ELR (cell line): ENCODE measurements at places on chromosomes 2 and 18.

DNA sequence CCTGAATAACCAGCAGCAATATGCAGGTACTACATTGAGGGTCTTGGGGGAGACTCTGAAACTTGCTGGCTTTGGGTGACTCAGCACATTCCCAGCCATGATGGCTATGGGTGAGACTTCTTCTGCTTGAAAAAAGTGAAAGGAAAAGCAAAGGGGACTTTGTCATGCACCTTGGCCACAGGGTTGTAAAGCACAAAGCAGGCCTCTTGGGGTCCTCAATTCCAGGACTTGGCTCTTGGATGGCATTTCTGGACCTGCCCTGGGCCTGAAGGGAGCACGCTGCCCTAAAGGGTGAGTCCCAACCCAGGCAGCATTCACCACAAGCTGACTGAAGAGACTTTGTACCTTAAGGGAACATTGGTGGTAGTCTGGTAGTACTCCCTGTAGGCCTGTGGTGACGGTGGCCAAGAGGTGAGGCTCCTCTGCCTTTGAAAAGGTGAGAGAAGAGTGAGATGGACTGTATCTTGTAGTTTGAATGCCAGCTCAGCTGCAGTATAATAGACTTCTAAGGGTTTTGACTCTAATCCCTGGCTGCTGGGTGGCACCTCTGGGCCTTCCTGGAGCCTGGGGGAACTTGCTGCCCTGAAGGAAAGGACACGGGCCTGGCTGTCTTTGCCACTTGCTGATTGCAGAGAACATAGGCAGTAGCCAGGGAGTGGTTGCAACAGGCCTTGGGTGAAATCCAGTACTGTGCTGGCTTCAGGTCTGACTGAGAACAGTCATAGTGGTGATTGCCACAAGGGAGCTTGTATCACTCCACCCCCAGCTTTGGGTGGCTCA is 36.5 kb upstream of the CYTIP start:
- DNase-seq = no peak

DNA sequence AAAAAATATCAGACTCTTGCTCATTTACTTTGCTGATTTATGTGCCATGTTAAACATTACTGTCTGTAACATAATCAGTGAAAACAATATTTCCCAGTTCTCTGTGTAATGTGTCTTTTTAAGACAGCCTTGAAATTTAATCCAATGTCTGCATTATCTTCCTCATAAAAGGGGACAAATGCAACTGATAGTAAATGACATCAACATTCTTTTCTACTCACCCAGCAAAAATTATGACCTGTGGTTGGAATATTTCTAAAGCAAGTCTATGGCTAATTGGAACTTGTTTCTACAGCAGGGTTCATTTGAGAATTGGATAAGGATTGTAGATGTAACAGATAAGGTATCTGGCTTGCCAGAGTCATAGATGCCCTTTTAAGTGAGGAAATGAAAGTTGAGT is 34.8 kb downstream of the C1D start:
- peak; percentile 49 for DNase-seq

DNA sequence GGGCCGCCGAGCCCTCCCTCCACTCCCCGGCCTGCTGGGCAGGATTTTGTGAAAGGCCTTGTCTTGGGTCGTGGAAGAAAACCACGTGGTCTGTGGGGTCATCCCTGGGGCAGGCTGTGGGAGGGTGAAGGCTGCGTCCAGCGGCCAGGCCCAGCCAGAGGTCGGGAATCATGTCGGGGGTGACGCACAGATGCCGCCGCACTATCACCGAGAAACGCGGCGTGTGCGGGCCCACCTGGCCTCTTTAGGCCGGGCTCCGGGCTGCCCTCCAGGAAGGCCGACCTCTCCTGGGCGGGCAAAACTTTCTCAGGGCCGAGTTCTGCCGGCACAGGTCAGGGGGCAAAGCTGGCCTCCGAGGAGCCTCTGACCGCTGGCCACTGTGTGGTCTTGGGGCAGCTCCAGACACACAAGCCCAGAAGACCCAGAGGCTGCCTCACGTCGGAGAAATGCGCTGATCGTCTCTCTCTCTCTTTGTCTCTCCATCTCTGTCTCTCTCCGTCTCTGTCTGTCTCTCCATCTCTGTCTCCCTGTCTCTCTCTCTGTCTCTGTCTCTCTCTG is 28.4 kb downstream of the NFATC1 start:
- no peak for DNase-seq

DNA sequence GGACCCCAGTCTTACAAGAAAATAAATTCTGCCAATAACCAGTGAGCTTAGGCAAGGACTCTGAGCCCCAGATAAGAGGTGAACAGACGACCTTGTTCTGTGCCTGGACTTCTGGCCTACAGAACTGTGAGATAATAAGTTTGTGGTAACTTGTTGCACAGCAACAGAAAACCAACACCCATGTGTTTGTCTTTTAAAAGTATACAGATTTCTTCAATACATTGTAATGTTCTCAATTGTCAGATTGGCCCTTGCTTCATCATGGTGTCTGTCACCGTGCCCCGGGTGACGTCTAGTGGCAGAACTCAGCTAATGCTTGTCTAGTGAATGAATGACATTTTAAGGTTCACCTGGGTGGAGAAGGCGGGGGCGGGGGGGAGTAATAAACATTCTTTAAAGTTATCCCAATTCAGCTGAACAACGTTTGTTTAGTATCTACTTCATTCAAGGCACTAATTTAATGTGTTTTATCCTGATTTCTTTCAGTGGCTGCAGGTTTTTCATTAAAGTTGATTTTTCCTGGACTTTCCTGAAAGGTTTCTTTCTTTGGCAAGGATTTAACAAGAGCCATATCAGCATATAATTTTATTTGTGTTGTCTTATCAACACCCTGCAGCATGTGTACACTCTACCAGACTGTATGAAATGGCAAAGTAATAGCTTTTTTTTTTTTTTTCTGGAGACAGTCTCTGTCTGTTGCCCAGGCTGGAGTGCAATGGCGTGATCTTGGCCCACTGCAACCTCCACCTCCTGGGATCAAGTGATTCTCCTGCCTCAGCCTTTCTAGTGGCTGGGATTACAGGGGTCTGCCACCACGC is 123.8 kb upstream of the DLX2 start:
- no peak for DNase-seq

DNA sequence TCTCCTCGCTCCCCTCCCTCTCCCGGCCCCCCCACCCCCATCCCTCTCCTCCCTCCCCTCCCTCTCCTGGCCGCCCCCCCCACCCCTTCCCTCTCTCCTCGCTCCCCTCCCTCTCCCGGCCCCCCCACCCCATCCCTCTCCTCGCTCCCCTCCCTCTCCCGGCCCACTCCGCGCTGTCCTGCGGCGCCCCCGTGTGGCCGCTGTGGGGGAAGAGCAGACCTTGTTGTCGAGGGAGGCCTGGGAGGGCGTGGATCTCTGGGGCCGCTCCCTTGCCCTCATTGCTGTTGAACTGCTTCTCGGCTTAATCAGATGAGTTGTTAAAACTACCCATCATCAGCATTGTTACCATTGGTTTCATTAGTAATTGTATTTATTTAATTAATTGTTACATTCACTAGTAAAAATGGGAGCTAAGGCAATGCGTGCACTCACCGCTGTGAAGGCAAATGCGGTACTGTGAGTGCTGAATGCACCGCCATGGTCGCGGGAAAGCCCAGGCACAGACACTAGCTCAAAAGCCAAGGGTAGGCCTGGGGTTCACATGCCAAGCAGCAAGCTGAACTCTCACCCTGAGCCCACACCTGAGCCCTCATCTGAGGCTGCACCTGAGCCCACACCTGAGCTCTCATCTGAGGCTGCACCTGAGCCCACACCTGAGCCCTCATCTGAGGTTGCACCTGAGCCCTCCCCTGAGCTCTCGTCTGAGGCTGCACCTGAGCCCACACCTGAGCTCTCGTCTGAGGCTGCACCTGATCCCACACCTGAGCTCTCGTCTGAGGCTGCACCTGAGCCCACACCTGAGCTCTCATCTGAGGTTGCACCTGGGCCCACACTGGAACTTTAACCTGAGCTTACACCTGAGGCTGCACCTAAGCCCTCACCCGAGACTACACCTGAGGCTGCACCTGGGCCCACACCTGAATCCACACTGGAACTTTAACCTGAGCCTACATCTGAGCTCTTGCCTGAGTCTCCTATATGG is 8.8 kb downstream of the RTP5 start:
- peak; percentile 75 for DNase-seq

DNA sequence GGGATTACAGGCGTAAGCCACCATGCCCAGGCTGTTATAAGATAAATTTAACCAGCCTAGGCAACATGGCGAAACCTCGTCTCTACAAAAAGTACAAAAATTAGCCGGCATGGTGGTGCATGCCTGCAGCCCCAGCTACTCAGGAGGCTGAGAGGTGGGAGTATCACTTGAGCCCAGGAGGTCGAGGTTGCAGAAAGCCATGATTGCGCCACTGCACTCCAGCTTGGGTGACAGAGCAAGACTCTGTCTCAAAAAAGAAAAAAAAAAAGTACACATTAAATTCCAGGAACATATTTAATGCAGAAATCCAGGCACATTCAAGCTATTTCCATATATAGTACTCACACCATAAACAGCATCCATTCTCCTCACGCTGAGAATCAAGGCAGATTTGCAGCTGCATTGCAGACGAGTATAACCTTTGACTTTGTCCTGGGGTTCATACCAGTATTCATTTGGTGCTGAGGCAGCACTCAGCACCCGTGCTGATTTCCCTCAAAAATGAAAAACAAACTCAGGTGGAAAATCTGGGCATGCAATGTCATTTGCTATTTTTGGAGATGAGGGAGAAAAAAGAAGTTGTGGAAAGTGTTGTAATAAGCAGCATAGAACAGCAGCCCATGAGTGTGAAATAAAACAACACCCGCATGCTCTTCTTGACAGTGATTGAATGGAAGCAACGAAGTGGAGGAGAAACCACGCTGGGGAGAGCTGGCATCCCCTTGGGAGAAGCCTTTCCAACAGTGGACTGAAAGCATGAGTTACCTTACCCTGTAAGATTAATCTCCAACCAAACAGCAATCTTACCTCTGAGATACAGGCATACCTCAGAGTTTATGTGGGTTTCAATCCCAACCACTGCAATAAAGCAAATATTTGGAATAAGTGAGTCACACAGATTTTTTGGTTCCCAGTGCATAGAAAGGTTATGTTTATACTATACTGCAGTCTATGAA is 46.8 kb upstream of the ANXA4 start:
- DNase-seq = peak; percentile 71

- no peak for DNase-seq
These were observed 17.9 kb downstream of the PIAS2 start for GRCh38 chr18:46899274-46899948.

DNA sequence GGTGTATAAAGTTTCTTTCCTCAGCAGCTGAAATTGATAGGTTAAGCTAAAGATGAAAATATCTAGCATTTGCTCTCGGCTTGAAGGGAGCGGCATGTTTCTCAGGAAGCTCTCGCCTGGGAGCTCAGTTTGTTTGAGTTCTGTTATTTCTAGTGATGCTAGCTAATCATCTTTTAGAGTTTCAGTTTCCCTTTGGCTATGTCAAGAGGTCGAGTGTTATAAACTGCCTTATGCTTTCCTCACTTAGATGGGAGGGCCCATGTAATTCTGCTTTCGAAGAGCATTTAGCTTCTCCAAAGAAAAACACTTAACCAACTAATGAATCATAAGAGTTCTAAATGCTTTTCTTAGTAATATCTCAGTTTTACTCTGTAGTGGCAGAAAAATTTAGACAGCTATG is 33.6 kb downstream of the PLCL1 start:
- peak; percentile 19 for DNase-seq

DNA sequence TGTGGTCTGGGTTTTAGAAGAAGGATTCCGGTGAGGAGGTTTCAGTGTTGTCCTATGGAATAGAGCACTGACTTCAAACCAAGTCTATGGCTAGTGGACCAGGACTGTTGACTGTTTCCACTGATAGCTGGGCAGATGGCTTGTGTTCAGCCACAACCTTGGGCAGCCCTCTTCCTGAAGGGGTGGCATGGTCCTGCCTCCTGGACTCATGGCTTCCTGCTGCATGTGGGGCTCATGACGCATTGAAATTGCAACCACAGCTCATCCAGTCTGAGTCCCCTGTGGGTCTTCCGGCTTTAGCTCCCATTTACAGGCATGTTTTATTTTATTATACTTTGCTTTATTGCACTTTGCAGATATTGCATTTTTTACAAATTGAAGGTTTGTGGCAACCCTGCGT is 105.0 kb downstream of the B3GNT2 start:
- DNase-seq = peak; percentile 48

- DNase-seq = peak; percentile 76
These were observed 28.9 kb downstream of the ZNF532 start for GRCh38 chr18:58893388-58894099.

DNA sequence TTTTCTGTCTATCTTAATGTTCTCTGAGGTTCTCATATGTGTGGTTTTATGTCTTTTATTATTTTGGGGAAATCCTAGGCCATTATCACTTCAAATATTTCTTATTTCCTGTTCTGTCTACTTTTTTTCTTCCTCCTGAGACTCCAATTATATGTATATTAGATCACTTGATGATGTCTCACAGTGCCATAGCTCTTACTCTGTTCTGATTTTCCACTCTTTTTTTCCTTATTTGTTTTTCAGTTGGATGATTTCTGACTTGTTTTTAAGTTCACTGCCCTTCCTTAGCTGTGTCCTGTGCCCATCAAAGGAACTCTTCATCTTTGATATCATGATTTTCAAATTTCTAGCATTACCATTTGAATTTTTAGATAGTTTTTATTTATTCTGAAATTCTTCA is 24.1 kb downstream of the FAM228B start:
- no peak for DNase-seq

DNA sequence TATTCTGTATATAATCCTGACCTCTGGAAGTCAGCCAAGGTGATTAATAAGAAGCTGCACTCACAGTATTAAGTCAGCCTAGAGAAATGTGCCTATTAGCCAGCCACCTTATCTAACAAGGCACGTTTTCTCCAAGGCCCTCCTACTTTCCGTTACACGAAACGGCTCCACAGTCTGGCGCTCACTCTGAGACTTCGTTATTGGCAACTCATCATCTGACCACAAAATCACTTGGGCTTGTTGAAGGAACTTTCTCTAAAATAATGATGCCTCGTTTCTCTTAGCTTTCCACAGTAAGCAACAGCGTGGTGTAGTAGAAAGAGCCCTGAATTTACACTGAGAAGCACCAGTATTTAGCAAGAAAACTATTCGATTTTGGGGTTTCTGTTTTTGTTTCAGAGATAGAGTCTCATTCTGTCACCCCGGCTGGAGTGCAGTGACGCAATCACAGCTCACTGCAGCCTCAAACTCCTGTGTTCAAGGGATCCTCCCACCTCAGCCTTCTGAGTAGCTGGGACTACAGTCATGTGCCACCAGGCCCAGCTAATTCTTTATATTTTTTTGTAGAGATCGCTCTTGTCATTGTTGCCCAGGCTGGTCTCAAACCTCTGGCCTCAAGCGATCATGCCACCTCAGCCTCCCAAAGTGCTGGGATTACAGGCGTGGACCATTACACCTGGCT is 53.6 kb upstream of the SLC14A1 start:
- DNase-seq = peak; percentile 45

- DNase-seq = no peak
These were observed 379.1 kb upstream of the ATP5MC3 start for GRCh38 chr2:175560521-175561169.
